WTC11 (cell line): ENCODE measurements at places on chromosomes 6 and 20.

GRCh38 chr6:35258336-35258735, 1.2 kb upstream of the ZNF76 start:
- DNase-seq, result no peak

GRCh38 chr20:37980383-37980782, 52.9 kb downstream of the TTI1 start:
- no peak for DNase-seq

DNA sequence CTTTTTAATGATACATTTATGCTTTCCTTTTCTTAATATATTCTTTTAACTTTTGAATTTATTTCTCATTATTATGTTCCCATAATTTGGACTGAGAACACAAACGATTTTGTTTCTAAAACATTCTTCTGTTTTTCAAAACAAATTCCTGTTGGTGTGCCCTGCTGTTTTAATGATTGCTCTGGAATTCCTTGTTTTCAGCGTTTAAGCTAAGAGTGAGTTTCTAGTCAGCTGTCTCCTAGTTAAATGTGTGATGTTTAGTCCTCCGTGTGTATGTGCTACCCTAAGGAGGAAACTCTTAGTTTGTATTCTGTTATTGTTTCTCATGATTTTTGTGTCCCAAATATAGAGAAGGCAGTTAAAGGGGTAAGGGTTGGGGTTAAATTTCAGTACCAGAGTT, 306.1 kb upstream of the RGS17 start:
- no peak for DNase-seq

DNA sequence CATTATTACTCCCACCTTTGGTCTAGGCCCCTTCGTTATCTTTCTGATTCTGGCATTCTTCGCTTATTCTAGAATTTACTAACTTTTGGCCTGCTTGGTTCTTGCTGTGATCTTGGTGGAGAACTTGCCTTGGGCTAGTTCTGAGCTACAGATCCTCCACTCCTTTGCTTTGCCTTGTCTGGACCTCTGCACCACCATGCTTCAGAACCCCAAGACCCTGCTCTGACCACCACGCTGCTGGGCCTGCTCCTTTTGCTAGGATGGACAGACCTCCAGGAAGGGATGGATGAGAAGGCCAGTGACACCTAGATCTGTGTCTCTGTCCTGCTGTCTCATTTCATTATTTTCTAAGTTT, 30.4 kb upstream of the CCN2 start:
- DNase-seq, result no peak

GRCh38 chr6:144653885-144654505, 368.9 kb downstream of the UTRN start:
- no peak for DNase-seq

GRCh38 chr6:149046822-149047246, 270.7 kb upstream of the TAB2 start:
- DNase-seq, result no peak

DNA sequence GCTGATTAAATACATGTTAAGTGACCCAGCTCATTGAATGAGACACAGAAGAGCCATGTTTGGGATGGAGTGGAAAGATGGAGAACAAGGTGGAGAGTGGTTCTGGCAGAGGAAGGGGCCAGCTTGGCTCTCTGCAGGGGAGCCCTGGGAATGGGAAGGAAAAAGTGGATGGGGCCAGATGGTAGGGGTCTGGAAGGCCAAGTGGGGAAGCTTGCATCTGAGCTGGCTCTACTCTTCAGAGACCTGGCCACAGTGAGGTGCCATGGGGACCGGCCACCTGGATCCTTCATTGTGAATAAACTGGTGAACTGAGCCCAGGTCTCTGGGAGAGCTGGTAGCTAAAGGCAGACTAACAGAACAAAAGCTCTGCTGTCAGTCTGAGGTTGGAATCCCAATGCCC, 48.9 kb upstream of the SIRPA start:
- no peak for DNase-seq

DNA sequence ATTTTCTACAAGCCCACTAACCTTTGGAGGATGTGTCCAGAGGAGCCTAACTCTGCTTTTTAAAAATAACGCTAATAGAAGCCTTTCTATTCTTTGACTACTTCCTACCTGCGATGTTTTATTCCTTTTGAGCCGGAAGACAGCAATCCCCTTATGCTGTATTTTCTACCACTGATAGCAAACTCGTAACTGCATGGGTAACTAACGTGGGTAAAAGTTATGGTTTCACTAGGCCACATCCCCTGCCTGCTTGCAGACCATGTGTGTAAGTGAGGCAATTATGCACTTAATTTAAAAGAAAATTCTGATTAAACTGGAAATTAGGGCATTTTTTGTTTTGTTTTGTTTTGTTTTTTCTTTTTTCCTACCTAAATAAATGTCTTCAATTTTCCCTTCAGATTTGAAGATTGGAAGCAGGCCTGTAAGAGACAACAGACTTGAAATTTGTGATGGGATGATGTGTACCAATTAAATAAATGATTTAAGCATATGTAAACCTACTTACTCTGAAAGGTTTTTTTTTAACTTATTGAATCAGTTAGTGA, 931 bp downstream of the UFL1 start:
- DNase-seq, result no peak

DNA sequence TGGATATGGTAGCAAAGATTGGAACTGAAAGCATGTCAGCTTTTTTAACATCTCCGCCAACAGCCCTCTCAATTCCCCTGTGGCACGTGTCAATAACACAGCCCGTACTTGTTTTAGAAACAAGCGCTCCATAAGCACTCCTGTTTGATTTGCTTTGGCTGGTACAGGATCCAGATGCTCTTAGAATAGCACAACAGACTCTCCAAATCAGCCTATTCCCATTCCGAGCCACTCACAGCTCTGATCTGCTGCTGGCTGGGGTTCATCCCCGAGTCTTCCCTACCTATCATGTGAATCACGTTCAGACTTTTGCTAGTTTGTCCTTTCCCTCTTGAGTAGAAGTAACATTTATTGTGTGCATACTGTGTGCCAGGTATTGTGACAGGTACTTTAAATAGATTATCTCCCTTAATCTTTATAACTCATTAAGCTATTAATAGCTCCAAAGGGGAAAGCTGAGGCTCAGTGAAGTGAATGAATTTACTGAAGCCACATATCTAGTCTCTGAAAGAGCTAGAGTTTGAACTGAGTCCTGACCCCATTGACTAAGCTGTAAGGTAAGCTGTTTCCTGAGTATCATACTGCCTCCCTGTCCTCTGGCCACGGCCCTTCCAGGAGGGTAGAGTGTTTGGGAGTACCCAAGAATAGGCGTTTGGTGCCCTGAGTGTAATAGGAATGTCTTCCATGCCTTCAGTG, 46.7 kb downstream of the RALY start:
- no peak for DNase-seq

- DNase-seq, result no peak
These were observed 119.8 kb downstream of the BCAS1 start for GRCh38 chr20:53950578-53950977.

DNA sequence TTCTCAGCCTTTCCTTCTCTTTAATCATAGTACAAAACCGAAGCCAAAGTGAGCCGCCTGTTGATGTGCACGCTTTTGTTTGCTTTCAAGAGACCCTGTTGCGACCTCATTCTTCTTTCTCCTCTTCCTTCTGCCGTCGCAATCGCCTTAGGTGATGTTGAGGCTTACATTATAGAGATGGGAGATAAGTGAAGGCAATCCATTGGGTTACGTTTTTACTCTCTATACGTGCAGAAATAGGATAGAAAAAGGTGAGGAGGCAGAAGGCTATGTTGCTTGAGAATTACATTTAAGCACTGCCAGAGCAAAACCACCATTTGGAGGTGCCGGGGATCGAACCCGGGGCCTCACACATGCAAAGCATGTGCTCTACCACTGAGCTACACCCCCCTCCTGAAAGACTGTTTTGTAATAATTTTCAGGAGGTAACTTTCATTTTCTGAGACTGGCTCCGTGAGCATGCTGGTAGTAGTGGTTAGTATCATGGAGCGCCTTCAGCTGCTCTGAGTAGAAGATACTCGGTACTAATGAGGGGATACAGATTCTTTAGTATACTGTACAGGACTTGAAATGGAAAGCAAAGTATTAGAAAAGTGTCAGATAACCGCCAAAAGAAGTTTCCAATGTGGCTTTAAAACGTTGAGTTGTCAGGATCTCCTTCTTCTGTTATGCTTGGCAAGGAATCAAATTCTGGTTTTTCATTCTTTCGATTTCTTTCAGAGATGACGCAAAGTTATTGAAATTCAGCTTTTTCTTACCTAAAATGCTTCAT, 165.6 kb downstream of the TRIM27 start:
- peak; percentile 83 for DNase-seq

GRCh38 chr6:30724906-30725667, 4.9 kb downstream of the TUBB start:
- no peak for DNase-seq

- DNase-seq, result no peak
These were observed 413.5 kb downstream of the PRKN start for GRCh38 chr6:162313922-162314660.

DNA sequence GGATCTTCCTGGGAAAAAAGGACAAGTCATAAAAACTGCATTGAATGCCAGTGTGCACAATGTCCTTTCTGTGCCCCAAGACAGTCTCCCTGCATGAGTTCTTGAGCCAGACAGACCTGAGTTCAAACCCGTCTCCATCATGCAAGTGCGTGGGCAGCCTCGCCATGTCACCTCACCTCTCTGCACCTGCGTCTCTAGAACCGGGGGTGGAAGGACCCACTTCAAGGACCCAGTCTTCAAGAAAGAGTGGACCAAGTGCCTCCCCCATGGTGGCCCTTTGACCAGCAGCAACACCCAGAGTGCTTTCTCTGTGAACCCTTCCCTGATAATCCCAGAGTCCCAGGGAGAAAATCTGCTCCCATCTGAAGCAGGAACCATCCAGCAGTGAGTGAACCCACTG, 23.5 kb upstream of the ANGPT4 start:
- DNase-seq, result no peak

DNA sequence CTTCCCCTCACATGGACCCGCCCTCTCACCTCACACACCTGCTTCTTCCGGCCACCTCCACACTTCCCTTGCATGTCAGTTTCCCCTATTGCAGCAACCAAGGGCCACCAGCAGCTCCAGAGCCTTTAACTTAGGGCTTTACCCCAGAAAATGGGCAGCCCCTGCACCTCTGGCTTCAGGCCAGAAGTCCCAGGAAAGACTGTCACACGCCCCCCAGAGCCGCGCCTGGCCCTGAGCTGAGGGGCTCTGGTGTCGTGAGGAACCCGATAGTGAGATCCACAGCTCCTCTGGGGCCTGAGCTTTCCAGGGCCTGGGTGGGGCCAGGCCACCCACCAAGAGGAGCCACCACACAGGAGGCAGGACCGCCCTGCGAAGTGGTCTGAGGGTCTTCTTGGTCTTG, 182.4 kb downstream of the DLL1 start:
- DNase-seq, result no peak

GRCh38 chr6:140276133-140276532, 901.7 kb upstream of the CITED2 start:
- DNase-seq, result no peak

GRCh38 chr6:88492824-88493223, 326.7 kb upstream of the CNR1 start:
- DNase-seq, result no peak

DNA sequence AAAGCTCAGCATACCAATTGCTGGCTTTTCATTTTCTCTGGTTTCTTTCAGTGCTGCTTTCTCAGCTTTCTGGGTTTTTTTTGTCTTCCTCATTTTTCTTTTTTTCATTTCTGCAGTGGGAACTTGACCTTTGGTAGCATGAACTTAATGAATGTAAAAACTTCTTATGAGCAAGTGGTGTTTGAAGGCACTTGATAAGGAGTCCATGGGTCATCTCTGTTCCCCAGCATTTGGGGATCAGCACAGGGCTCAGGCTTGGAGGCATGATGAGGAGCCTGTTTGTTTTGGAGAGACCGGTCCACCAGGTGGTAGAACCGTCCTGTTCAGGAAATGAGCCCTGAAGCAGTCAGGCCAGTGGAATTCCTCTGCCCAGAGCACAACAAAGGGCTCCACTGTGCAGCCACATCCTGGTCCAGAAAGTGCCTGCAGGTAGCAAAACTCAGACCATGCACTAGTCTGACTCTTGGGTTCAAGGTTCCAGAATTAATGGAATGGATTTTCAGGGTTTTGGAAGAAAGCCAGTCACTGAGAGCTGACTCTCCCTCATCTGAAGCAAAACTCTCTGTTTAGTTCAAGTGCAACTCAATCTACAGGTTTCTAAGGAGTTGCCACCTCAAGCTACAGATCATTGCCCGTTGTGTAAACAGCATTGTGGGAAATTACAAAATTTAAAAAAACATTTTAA, 52.3 kb upstream of the ADGRF1 start:
- DNase-seq, result peak; percentile 19

GRCh38 chr20:1838556-1839279, 56.5 kb upstream of the SIRPA start:
- DNase-seq, result no peak

- DNase-seq, result no peak
These were observed 518.7 kb upstream of the NOX3 start for GRCh38 chr6:155974359-155974758.

DNA sequence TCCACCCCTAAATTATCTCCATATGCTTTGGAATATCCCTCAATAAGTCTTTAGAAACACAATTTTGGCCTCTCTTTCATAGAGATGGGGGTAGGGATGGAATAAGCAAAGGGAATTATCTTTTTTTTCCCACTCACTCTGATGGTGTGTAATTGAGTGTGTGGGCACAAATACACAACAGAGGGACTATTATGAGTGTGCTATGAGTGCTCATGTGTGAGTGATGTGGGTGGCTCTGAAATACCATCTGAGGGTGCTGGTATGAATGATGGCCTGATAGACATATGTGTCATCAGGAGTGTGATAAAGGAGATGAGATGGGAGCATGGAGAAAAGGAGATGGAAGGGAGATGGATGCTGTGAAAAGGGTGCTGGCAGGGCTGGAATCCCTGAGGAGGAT, 35.6 kb downstream of the GSS start:
- no peak for DNase-seq

DNA sequence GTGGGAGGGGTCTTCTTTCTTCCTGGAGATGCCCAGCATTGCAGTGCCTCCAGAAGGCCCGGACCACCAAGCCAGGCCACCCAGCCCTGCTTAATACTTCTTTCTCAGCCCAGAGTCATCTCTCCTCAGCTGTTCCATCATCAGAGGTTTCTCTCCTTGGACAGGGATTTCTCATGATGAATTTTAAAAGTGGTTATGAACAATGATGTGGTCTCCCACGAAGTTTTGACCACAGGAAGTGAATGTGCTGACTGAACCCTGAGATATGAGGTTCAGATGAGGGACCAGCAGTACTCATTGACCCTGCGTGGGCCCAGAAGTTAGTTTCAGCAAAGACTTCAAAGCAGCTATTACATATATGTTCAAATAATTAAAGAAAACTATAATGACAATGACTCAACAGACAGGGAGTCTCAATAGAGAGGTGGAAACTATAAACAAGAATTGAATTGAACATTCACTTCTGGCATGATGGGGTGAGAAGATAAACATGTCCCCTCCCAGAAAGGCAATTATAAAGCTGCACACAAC, 114.5 kb upstream of the SLC22A16 start:
- DNase-seq, result no peak
